CD4-positive, alpha-beta T cell treated with Interleukin-21 for 1 hour (primary cell): ENCODE measurements at places on chromosomes 6 and 20.
A peak's percentile ranks its signal among the peaks of the same experiment; 100 is the strongest.

GRCh38 chr6:166581091-166581511 lies 5.4 kb downstream of the RAMACL start:
- DNase-seq, result no peak

DNA sequence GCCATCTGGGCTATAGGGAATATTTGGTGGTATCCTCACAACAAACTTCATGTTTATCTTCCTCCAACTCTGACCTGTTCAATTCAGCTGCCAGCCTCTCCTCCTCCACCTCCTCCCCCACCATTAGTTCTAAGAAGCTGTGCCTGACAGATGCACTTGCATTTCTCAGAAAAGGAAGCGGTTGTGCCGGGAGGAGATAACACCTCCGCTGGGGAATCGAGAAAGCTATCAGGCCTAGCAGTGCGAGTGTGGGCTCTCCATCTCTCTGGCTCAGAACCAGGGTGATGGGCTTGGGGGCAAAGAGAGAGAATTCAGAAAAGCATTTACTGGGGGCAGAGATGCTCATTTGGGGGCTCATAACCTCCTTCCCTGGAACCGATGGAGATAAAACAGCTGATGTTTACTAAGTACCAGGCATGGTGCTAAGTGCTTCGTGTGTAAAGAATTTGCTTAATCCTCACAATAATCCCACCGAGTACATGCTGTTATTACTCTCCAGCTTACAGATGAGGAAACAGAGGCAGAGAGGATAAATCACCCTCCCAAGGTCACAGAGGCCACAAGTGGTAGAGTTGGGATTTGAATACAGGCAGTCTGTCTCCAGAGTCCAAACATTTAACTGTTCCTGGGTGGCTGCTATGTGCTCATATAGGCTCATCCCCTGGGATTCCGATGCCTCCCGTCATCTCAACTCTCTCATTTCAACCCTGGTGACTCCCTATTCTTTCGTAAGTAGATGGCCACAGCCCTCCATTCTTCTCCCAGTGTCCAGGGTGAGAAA lies 38.3 kb downstream of the COX4I2 start:
- DNase-seq, result peak; percentile 86

- DNase-seq, result no peak
Observed at GRCh38 chr6:48378884-48379407, 267.9 kb upstream of the PTCHD4 start.

DNA sequence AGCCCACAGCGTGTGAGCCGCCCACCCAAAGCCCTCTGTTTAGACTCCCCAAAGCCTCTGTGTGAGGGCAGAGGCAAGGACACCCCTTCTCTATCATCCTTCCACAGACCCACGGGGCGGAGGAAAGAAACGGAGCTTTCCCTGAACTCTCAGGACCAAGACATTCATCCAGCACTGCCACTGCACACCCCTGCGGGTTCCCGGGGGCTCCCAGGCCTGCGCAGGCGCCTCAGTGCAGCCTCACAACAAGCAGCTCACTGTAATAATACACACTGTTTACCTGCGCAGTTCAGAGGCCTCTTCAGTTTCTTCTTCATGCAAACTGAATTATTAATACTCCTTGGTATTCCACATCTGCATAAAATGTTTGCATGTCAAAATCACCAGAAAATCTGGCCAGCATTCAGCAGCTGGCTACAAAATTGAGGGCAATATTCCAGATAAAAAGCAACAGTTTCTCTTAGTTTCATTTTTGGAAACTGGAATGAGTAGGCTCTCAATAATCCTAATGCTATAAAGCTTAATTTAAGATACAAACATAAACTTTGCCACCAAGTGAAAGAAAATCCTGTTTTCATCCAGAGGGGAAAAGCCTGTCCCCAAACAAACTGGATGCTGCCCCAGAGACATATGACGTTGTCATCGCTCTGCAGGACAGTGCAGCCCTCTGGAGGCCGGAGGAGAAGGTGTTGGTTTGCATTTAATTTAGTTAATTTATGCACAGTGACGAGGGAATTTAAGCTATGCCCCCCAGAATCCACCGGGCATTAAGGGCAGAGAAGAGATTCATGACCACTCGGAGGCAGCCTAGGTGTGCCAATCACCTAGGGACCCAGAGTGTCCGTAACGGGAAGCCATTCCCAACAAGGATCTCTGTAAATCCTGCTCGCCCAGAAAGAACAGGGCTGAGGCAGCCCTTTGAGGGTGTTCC lies 45.3 kb downstream of the NINL start:
- no peak for DNase-seq

- DNase-seq, result no peak
Observed at GRCh38 chr6:39958947-39959346, 24.7 kb upstream of the MOCS1 start.

- no peak for DNase-seq
Observed at GRCh38 chr6:42168650-42169049, 4.5 kb upstream of the GUCA1A start.

DNA sequence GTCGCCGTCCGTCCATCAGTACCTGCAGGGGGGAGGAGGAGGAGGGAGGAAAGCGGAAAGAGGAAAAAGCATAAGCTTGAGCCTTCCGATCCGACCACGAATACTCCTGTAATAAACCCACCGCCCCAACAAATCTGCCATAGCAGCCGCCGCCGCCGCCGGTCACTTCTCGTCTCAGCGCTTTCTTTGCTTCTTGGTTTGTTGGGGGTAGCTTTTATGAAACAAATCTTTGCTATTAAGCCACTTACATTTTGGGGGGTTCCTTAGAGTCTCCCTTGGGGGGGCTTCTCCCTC lies 277 bp downstream of the ADGRB3 start:
- DNase-seq, result no peak

- DNase-seq, result no peak
Observed at GRCh38 chr6:95280686-95281273, 296.6 kb upstream of the MANEA start.

- no peak for DNase-seq
Observed at GRCh38 chr20:11246251-11246775, 572.5 kb upstream of the JAG1 start.

DNA sequence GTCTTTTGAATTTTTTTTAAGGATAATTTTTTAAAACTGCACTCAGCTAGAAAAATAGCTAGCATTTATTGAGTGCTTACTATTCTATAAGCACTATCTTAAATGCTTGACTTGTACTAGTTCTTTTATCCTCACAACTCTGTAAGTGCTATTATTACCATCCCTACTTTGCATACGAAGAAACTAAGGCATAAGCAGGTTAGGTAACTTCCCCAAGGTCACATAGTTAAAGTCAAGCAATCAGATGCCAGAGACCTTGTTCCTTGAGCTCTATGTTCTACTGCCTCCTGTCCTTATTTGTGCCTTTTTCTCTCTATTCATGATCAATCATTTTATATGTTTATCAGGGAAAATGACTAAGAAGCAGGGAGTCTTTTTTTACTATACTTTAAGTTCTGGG lies 65.0 kb downstream of the GCLC start:
- DNase-seq, result no peak

GRCh38 chr6:108291091-108291490 lies 3.8 kb upstream of the AFG1L start:
- no peak for DNase-seq

- no peak for DNase-seq
Observed at GRCh38 chr6:183668-184067, 108.6 kb upstream of the DUSP22 start.

- peak; percentile 52 for DNase-seq
Observed at GRCh38 chr20:36461600-36462439, 79.5 kb upstream of the MYL9 start.

GRCh38 chr20:42595625-42596024 lies 594.1 kb downstream of the PTPRT start:
- DNase-seq, result no peak

DNA sequence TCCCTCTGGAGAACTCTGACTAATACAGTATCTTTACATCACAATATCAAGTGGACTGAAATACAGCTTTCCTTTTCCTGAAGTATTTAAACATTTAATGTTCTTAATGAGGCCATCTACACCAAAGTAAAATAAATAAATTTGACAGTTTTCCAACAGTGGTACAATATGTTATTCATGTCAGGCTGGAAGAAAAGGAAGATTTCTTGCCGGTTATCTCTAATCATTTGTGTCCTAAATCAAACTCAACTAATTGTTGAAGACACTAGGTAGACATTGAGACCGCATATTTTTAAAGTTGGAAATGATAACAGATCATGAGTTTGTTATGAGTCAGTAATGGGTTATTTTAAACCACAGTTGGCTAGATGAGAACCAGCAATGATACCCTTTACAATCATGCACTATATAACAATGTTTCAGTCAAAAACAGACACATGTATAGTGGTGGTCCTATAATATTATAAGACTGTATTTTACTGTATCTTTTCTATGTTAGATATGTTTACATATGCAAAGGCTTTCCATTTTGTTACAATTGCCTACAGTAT lies 241.6 kb downstream of the LMBRD1 start:
- DNase-seq, result no peak

DNA sequence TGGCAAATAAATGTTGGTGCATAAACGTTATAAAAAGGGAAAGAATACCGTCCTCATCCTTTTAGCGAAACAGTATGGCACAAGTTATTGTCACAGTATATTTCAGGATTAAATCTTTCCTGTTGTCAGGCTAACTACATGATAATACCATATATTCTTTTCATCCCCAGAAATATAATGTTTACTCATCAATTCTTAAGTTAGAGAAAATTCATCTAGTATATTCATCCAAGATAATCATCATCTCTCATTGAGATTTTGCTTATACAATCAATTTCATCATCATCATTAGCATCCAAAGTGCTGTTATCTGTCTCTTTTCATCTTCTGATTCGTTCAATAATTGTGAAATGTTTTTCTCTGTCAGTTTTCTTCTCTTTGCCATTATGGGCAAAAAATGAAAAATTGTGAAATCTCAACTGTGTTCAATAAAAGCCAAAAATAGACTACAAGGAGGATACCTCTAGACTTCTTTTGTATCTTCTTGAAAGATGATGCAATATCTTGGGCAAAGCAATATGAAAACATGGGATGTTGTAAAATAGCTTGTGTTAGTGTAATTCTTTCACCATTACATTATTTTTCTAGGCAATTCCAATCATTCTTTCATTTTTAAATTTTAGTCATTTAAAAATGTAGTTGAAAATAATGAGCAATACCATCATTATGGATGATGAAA lies 2.6 kb downstream of the SPACA1 start:
- DNase-seq, result no peak
